ENCODE measurements at places on chromosomes 4 and X. TPM values are rescaled to one million over a fixed set of nuclear protein-coding genes. Genes with fewer than 3 reads are reported as not detected.

MAML3 gene
- 15.2 TPM for total RNA-seq

DNA sequence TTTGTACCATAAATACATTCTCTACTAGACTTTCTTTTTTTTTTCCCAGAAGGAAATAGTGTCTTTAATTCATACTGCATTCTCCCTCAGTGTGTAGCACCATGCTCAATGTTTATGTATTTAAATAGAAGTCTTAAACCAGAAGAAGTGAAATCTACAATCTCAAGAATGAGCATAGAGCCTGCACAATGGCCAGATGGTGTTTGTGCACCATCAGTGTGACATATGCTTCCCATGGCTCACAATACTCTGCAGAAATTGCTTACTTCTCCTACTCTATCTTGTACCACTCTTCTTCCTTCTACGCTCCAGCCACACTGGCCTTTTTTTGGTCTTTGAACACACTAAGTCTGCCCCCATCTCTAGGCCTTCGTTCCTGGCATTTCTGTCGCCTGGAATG is 2.6 kb upstream of the DOCK11 start:
- DNase-seq, result no peak

DNA sequence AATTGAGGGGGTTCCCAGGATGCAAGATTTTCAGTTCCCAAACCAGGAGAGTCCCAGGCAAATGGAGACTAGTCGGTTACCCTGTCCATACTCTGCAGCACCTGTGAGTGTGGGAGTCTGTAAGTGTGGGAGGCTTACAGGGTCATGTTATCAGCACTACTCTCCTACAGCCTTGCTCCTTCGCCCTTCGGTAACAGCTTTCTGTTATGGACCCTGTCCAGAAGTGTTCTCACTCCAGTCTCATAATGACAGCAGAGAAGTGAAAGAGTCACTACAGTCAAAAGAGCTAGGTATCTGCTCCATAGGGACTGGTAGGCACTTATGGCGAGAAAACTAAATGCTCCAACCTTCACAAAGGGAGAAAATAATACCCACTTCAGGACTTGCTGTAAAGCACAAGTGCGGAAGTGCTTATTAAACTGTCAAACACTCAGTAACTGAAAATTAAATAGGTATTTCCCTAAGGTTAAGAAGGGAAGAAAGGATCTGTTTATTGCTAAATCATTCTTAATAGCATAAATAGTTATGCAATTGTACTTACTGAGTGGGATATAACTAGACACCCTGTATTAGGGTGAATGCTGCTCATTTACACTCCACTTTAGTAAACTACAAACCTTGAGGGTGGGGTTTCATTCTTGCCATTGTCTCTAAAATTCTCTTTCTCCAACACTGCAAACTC is 2.7 kb upstream of the ADH7 start:
- DNase-seq, result no peak

GRCh38 chr4:86593688-86594558 is at the start of gene PTPN13:
PTPN13 (plus strand) TSS chr4:86594315; CDS start chr4:86635257, 40,942 bp downstream.
- DNase-seq, result peak; percentile 95

DNA sequence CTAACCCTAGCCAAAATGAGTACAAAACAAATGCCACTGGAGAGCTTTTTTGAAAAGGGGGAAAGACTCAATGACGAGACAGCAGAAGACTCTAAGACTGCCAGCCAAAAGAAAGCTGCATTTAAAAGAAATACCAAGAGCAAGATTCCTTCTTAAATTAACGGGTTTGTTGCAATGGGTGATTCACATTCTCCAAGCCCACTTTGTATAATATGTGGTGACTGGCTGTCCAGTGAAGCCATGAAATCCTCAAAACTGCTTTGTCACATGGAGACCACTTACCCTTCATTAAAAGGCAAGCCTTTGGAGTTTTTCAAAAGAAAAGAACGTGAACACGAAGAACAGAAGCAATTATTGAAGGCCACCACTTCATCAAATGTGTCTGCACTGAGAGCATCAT is 68.2 kb downstream of the MRPL1 start:
- DNase-seq, result no peak

TEX13B gene
- total RNA-seq, result not detected

NRK gene
- 0.33 TPM for total RNA-seq

RTL5 gene
- not detected for total RNA-seq

DNA sequence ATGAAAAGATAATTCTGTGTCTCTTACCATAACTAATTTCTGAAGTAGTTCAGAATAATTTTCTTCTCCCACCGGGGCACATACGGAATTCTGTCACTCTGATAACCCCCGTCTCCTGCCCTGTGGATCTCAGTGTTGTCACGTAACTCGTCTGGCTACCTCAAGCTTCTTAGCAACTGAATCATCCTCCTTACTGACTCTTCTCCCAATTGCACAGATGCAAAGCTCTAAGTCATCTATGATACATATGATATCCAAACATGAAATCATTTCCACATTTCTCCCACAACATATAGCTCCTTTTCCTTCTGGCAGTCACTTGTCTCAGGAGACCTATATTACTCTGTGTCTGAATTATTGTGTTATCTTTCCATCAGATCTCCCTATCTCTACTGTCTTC is 1043.1 kb upstream of the TENM3 start:
- no peak for DNase-seq

- DNase-seq, result no peak
Observed at GRCh38 chr4:148327683-148328082, 114.5 kb downstream of the NR3C2 start.

DNA sequence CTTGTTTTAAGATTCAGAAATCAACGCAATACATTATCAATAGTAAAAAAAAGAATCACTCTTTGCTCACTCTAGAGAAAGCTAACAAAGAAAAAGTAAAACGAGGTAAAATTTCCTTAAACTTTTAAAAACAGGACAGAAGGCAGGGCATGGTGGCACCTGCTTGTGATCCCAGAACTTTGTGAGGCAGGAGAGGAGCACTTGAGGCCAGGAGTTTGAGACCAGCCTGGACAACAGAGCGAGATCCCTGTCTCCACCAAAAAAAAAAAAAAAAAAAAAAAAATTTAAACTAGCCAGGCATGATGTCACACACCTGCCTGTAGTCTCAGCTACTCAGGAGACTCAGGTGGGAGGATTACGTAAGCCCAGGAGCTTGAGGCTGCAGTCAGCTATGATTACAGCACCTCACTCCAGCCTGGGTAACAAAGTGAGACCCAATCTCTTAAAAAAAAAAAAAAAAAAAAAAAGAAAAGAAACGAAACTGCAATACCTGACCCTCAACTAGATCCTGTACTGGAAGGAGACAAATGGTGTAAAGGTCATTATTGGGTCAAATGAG is 3.5 kb downstream of the CCNI start:
- peak; percentile 29 for DNase-seq

DNA sequence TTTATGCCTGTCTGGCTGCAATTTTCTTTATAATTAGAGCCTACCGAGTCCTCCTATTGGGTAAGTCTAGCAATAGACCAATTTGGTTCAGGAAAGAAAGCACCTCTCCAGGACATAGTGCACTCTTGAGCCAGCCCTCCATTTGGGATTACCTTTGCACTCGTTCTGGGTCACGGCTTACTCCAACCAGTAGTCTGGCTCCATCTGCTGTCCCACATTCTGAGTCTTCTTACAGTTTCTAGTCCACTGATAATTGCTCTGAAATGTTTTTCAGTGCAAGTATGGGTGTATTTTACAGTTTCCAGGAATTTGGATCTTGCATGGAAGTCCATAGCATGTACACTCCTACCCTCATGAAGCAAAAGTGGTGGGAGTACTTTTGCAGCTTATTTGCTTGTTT is 34.8 kb upstream of the USP51 start:
- DNase-seq, result no peak

DNA sequence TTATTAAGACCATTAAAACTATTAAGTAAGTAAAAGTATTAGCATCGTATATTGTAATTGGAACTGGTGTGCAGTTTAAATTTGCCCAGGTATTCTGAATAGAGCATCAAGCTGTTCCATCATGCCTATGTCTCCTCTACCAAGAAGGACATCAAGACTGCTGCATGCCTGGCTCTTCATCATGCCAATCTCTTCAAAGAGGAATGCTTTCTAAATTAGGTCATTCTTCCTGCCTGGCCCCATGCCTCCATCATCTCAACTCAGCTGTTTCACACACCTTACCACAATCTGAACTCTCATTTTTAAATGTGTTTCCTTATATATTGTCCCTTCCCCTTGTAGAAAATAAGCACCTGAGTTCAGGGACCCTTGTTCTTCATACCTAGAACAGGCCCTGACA is 270.5 kb upstream of the PPARGC1A start:
- DNase-seq, result no peak

SYTL5 gene
- not detected for total RNA-seq

FAM156A gene
- total RNA-seq, result 34.2 TPM

UGT2B11 gene
- total RNA-seq, result not detected

GRCh38 chr4:89617317-89617716 is 219.6 kb downstream of the SNCA start:
- DNase-seq, result no peak

CFAP99 gene
- 0.85 TPM for total RNA-seq

GRCh38 chr4:25100021-25100555 is 60.2 kb downstream of the SEPSECS start:
- DNase-seq, result no peak

DNA sequence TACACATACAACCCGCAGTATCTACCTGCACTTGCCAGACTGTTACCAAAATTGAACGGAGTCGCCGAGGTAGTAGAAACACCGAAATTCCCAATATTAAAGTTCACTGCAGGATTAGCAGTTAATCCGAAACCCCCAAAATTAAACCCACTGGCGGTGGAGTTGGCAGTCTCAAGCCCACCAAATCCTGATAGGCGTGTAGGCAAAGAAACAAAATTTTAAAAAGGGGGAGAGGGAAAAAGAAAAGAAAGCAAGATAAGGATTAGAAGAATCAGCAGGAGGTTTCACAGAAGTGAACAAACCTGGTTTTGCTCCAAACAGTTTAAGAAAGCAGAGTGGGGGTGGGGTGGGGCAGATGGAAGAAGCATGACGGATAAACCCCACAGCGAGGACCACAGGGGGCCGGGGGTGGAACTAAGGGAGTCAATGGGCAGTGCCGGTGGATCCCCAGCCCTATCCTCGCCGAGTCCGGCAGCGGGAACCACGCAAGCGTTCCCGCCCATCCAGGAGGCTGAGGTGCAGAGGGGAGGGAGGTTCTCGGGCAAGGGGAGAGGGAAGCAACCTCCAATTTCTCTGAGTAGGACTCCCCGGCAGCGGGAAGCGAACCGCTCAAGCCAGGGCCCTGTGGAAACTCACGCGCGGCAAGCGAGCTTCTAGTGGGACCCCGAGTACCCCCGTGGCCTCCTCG is 599 bp downstream of the NUP54 start:
- DNase-seq, result peak; percentile 73

- no peak for DNase-seq
Observed at GRCh38 chrX:91331476-91331875, 103.2 kb upstream of the PABPC5 start.

GRCh38 chrX:101357166-101357795 is 8.7 kb upstream of the TIMM8A start:
- DNase-seq, result no peak

DNA sequence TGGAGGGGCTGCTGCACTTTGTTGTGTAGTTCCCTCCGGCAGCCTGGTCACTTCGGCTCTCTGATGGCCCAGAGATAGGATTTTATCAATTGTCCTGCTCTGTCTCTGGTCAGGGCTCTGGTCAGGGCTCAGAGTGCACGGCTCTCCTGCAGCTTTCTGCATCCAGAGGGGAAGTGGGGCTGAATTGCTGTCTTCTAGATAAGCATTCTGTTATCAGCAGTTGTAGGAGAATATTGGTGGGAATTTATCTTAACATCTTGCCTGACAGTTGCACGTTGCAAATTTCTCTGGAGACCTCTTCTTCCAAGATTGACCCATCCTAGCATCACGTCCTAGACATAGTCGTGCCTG is 62.8 kb downstream of the FAM193A start:
- no peak for DNase-seq

DNA sequence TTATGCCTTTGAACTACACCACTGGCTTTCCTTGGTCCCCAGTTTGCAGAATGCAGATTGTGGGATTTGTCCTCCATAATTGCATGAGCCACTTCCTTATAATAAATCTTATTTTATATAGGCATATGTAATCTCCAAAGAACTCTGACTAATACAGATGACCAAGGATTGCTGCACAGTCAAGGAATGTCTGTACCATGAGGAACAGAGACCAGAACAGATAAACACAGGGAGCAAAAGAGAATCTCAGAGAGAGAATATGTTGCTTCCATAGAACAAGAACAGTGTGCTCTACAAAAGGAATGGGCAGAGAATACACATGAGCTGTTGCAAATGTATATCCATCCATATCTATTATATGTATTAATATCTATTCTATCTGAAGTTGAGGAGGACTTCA is 111.1 kb downstream of the ADRA2C start:
- DNase-seq, result no peak

FGF5 gene
- total RNA-seq, result not detected

PDLIM3 gene
- total RNA-seq, result 3.3 TPM

GRCh38 chr4:140884431-140885058 is 128.4 kb upstream of the TBC1D9 start:
- peak; percentile 48 for DNase-seq

GRCh38 chrX:1222531-1223241 is 10.2 kb upstream of the CRLF2 start:
- no peak for DNase-seq

GRCh38 chrX:97909245-97909644 is 1025.5 kb downstream of the RPA4 start:
- DNase-seq, result no peak

SPCS3 gene
- total RNA-seq, result 107 TPM

- DNase-seq, result peak; percentile 22
Observed at GRCh38 chr4:157978680-157979361, 194.0 kb downstream of the GASK1B start.

- DNase-seq, result no peak
Observed at GRCh38 chr4:168643111-168643795, 146.4 kb downstream of the PALLD start.

Measured in PC-9 (cell line).